ENCODE measurements at places on chromosomes 3 and 15. TPM values are rescaled to one million over a fixed set of nuclear protein-coding genes. Genes with fewer than 3 reads are reported as not detected.
A peak's percentile ranks its signal among the peaks of the same experiment; 100 is the strongest.

C3orf33 gene
- 3.2 TPM for total RNA-seq

PRSS50 gene
- 0.13 TPM for total RNA-seq

DNA sequence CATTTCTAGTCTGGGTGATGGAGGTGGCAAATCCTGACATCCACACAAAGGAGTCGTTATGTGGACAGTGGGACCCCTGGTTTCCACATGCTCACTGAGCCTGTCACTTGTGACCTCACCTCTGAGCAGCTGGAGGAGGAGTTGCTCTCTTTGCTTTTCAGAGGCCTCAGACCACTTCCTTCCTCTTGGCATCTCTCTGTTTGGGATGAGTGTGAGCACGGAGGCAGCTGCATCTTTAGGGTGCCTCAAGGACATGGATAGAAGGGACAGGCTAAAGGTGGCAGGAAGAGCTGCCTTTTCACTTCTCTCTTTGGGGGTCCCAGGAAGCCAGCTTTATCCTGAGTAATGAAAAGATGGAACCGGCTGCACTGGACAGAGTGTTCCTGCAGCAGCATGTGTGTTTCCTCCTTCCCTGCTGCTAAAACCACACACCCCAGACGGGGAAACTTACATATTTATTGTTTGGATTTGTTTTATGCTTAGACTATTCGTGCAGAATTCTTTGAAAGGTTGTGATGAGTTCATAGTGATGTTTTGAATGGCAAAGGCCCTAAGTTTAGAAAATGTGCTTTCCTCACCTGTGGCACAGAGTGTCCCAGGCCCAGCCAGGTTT, 31.8 kb downstream of the GPR171 start:
- DNase-seq = no peak

DNA sequence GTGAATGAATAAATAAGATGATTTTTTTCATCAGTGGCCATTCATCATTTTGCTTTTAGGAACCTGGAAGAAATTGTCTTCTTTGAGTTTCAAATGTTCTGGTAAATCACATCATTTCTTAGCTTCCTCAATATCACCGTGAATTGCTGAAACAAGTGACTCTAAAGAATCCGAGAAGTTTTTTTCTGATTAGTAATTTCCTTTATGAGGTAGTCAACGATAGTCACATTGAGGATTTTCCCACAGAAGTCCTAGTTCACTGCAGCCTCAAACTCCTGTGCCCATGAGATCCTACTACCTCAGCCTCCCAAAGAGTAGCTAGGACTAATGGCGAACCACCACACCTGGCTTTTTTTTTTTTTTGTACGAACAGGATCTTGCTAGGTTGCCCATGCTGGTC, 3.6 kb upstream of the TMPRSS7 start:
- DNase-seq = no peak

- DNase-seq = no peak
Observed at GRCh38 chr3:18891641-18892040, 256.7 kb upstream of the KCNH8 start.

DNA sequence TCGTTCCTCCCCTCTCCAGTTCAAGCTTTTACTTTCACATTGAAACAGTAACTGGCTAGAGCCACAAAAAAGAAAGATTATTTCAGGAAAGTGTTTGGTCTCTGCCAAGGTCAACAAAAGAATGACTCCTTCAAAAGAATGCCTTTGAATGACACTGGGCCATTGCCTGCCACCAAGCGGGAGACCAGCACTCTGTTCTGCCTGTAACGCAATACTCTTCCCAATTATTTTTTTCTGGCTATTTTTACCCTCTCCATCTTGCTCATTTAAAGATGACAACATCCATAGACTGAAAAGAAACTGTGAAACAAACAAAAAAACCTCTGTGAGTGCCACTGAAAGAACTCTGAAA, 37.3 kb downstream of the EHHADH start:
- DNase-seq = no peak

GRCh38 chr3:111758642-111759041, 100.4 kb upstream of the PHLDB2 start:
- no peak for DNase-seq

GRCh38 chr3:186949281-186949982, 19.1 kb downstream of the ST6GAL1 start:
- no peak for DNase-seq

- DNase-seq = peak; percentile 81
Observed at GRCh38 chr3:124837730-124838186, 49.4 kb downstream of the ITGB5 start.
